ENCODE measurements at places on chromosomes 6 and 20.

- no peak for DNase-seq
Measured at GRCh38 chr6:155530219-155530834, 74.7 kb upstream of the NOX3 start.

GRCh38 chr6:106275692-106276091 is 49.9 kb downstream of the ATG5 start:
- no peak for DNase-seq

- no peak for DNase-seq
Measured at GRCh38 chr6:165680975-165681374, 17.9 kb upstream of the PDE10A start.

GRCh38 chr6:89944181-89944755 is 50.0 kb downstream of the GJA10 start:
- no peak for DNase-seq

DNA sequence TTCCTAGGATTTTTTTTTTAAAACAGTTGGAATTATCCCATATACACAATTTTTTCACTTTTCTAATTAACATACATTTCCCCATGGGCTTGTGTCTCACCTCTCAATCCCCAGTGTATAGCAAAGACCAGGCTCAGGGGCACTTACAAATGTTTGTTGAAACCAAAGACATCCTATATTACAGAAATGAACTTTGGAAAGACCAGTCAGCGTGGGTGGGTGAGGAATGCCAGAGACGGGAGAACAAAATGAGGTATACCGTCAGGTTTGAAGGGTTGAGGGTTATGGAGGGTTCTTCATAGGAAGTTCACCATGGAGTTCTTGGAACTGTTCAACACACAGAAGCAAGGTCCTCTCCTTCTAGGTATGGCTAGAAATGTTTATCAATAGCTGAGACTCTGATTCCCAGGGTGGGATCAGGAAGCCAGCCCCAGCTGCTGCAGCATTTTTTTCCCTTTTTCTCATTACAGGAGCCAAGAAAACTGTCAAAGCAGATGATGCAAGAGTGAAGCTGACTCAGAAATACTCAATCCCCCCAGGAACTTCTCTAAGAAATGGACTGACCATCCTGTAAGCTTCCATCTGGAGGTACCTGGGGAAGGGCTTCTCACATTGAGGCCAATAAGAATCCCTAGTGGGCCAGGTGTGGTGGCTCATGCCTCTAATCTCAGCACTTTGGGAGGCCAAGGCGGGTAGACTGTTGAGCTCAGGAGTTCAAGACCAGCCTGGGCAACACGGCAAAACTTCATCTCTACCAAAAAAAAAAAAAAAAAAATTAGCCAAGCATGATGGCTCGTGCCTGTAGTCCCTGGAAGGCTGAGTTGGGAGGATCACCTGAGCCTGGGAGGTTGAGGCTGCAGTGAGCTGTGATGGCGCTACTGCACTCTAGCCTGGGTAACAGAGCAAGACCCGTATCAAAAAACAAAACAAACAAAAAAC is 15.9 kb upstream of the TBC1D20 start:
- no peak for DNase-seq

DNA sequence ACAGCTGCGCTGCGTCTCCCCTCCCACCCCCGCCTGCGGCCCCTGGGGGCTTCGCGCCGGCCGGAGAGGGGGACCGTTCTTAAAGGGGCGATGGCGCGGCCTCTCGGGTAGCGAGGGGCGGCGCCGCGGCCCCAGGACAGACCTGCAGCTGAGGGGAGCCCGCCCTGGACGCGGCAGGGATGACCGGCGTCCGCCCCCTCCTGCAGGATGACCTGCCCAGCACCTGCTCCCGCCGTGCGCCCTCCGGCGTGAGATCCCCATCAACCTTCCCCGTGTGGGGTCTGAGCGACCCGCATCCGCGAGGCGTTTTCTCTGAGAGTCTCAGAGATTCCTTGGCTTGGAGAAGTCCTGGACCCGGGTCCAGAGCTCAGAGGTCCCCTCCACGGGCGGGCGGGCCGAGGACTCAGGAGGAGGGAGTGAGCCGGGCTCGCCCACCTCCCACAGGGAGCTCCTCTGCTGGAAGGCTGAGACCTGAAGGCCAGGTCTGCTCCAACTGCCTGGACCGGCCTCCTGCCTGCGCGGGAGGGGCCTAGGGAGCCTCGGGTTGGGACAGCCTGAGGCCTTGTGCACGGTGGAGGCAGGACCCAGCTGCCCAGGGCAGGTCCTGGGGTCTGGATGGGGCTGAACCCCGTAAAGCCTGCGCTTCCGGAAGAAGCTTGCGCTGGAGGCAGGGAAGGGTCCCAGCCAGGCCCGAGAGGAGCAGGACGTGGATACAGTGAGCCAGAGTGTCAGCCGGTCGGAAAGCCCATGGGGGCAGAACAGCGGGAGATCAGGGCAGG is 532 bp upstream of the NKAIN4 start:
- no peak for DNase-seq

DNA sequence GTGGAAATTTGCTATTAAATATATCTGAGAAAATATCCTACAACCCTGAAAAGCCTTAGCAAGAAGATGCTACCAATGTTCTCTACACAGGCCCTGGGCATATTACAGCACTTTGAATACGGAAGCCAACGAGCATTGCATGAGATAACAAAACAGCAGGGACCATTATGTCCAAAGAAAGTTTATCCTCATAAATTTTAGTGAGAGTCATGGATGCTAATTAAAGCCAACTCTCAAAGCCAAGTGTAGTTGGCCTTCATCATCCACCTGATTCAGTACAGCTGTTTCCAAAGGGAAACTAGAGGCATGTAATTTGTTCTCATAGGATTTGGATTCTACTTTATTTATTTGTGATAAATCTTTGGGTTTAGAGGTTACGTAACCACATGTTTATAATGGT is 564.8 kb downstream of the RFPL4B start:
- DNase-seq, result no peak

- no peak for DNase-seq
Measured at GRCh38 chr20:34022151-34022838, 28.6 kb downstream of the RALY start.

DNA sequence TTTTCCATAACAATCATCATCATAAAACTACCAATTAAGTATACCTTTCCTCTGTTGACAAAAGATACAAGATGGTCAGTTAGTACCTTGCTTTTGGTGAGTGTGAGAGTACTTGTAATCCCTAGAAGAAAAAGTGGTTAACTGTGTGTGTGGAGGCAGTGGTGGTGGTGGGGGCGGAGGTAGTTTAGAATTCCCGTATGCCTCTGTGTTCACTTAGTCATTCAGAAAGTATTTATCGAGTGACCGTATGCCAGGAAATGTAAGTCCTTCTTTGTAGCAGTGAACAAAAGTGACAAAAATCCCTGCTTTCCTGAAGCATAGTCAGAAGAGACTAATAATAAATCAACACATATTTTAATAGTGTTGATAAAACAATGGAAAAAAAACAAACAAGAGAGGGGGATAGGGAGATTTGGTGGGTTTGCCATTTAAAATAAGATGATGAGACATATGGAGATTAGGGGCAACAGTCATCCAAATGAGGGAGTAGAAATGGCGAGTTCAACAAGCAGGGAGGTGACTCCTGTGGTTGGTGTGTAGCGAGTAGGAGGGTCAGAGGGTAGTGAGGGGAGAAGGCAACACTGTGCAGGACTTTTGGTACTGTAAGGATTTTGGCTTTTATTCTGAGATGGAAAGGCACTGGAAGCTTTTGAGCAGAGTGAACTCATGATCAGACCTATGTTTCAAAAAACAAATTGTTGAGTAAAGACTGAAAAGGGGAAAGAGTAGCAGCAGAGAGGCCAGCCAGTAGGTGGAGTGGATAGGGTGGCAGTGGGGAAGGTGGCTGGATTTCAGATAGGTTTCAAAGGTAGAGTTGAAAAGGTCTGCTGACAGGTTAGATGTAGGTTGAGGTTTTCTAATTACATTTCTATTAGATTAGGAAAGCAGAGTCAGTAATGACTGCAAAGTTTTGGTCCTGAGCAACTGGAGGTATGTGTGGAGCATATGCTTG is 40.3 kb upstream of the SIM1 start:
- DNase-seq, result no peak
